Activated CD8-positive, alpha-beta memory T cell treated with anti-CD3 and anti-CD28 coated beads for 1 hour (primary cell): ENCODE measurements at places on chromosomes 3 and 15.

DNA sequence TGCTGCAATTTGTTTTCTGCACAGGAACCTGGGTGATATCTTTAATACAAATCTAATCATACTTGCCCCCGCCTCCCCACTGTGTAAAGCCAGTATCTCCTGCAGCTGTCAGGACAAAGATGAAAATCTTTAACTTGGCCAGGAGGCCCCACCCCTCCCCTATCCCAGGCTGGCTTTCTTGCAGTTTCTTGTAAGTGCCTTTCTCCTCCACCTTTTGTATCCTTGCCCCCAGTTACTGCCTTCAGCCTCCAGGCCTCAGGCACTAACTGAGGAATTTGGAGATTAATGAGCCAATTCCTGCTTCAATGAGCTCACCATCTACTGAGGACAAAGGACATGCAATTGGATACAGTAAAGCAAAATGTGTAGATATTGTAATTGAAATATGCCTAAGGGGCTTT is 6.5 kb downstream of the GCSAM start:
- no peak for DNase-seq

DNA sequence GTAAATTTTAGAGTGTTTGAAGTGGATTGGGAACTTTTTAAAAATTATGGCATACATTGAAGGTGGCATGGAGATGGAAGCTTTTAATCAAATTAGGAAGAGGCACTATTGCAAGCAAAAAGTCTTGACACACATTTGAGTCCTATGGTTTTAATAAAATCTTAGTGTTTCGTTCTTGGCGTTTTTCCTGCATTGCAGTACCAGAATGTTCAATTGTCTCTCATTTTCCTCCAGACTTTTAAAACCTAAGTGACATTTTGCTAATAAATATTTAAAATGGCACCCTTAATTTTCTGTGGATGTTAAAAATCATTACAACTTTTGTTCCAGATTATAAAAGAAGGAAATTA is 2.2 kb downstream of the TGFBR2 start:
- DNase-seq: no peak

GRCh38 chr15:58138106-58138505 is at the start of gene AQP9:
AQP9 (plus strand) TSS chr15:58138381; CDS start chr15:58138566, 185 bp downstream.
- DNase-seq: no peak

- no peak for DNase-seq
Observed at GRCh38 chr3:5254281-5255048, 67.0 kb downstream of the EDEM1 start.

- DNase-seq: no peak
Observed at GRCh38 chr3:56974247-56974930, 86.1 kb upstream of the SPATA12 start.

- no peak for DNase-seq
Observed at GRCh38 chr3:52532838-52533622, 627 bp downstream of the NT5DC2 start.

- no peak for DNase-seq
Observed at GRCh38 chr3:126667631-126668449, 12.9 kb upstream of the TXNRD3 start.

- DNase-seq: no peak
Observed at GRCh38 chr3:123724306-123724705, 139.5 kb upstream of the HACD2 start.

DNA sequence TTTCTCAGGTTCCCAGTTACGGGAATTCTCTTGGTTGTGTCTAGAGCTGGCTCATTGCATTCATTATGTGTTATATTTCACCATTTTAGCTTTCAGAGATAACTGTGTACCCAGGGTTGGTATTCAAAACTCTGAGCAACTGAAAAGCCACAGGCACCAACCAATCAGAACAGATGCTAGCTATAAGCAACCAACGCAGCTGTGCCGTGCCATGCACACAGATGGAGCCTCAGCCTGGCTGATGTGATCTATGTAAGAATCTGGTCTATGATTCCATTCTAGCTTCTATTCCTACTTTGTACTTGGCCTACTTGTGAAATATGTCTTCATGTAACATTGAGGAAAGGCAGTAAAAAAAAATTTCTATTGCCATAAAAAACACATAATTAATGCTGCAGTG is 95.0 kb upstream of the CCDC80 start:
- DNase-seq: no peak

- DNase-seq: no peak
Observed at GRCh38 chr3:130606336-130606735, 89.4 kb downstream of the COL6A6 start.

- no peak for DNase-seq
Observed at GRCh38 chr15:58535337-58535736, 103.5 kb downstream of the LIPC start.

- no peak for DNase-seq
Observed at GRCh38 chr3:119580067-119580760, 922 bp downstream of the ADPRH start.

GRCh38 chr15:60523056-60523455 is 44.1 kb upstream of the ICE2 start:
- DNase-seq: no peak

DNA sequence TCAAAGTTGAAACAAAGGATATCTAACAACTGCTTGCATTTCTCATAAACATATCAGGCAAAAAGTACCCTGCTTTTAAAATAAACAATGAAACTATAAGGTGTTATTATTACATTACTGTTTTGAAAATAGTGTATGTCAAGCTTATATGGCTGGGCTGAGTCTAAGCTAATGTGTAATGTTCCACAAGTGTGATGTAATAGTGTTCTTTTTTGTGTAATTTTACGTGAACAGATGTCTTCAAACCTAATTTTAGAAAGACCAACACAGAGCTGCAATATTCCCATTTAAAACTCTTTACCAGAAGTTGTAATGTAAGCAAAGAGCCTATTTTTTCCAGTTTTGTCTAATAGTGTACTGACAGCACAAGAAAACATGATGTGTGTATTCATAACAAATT is 34.0 kb downstream of the MINDY2 start:
- DNase-seq: no peak

DNA sequence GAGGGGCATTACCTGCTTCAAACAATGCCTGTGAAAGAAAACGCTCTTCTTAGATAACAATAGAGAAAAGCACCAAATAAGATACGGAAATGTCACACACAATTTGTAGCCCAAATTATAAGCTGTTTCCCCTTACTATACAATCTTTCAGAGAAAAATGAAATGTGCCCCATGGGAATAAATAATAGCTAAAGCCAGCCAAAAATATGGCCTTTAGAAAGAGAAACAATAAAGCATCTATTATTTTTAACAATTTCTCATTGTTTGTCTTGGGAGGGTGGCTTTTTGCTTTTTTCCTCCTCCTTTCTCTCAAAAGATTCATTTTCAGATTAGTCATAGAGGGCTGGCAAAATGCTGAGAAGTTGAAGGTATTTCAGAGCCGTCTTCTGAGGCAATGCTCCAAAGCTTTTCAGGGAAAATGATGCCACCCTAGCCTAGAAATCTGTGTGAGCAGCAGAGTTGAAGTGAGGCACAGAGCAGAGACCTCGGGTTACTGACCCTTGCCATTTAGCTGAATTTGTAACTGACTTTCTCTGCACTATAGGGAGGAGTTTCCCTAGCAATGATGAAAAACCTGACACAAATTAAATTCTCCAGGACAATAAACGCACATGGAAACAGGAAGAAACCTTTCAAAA is 86.3 kb upstream of the PRICKLE2 start:
- no peak for DNase-seq

DNA sequence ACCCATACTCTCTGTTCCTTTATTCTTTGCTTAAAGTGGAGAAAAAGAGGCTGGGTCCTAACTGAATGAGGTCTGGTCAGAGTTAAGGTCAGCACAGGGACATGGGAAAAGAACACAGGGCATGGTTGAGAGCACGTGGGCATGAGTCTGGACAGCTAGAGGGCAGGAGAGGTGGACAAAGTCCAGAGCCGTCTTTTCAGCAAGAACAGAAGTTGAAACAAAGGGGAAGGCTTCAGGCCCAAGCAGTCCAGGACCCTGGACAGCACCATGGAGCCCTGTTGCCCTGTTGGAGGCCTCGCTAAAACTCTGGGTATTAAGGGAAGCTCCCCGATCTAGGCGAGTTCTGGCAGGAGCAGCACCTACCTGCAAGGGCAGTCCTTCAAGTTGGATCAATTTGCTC is 50.7 kb downstream of the XYLB start:
- no peak for DNase-seq

- no peak for DNase-seq
Observed at GRCh38 chr15:62647843-62648505, 394.6 kb upstream of the TPM1 start.

- no peak for DNase-seq
Observed at GRCh38 chr15:40856746-40857145, 12.9 kb downstream of the SPINT1 start.

GRCh38 chr3:13623101-13623654 is 74.3 kb downstream of the FBLN2 start:
- DNase-seq: no peak

GRCh38 chr3:13452490-13453335 is 27.4 kb upstream of the HDAC11 start:
- peak; percentile 7 for DNase-seq

DNA sequence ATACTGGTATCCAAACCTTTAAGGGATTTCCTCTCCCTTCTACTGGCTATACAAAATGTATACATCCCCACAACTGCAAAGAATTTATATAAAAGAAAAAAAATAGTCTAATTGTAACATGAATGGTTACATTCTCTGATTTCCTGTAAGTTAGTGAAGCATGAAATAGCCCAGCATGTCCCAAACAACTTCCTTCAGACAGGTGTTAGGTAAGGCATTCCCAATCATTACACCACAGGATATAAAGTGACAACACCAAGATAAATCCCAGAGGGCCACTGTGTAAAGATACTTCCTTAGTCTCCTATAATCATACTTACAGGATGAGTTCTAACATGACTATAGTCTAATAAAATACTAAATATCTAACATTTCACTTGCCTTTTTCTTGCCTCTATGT is 7.6 kb downstream of the CMTM6 start:
- no peak for DNase-seq

GRCh38 chr3:151600783-151601182 is 132.9 kb upstream of the AADACL2 start:
- DNase-seq: no peak

GRCh38 chr15:72813345-72814004 is 29.9 kb upstream of the ADPGK start:
- no peak for DNase-seq

GRCh38 chr15:66298803-66299251 is 5.5 kb downstream of the DIS3L start:
- DNase-seq: no peak

DNA sequence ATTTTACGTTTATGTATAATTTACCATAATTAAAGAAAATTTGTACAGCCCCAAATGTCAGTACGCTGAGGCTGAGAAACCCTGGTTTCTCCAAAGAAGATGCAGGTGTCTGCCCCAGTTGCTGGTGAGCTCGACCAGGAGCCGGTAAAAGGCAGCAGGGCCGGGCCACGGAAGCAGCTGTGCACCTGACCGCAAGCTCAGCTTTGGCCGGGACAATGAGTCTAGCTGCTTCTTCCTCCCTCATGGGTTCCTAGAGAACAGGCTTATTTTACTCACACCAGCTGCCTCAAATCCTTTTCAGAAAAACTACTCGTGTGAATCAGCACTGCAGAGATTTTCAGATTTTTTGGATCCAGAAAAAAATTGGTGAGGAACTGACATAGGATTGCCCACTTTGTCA is 18.0 kb upstream of the ZXDC start:
- DNase-seq: no peak

DNA sequence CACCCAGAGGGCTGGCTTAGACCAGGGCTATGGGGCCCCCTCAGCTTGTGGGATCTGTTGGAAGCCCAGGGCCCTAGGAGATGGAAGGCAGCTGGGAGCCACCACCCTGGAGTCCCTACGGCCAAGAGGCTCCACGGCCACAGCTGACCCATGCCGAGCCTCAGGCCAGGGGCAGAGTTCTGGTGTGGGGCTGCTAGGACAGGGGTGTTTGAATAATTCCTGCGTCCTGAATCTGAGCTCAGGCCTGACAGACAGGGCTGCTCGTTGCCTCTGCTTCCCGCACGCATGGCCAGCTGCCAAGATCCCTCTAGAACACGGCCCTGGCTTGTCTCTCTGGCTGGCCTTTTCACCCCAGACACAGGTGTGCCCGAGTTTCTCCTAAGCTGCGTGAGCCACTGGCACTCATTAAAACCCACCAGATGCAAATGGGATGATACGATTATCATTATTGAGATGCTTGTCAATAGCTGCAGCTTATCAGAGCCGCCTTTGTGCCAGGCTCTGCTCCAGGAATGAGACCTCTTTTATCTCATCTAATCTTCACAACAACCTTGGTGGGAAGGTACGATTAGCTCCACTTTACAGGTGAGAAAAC is 70.2 kb downstream of the EFCAB12 start:
- DNase-seq: no peak

GRCh38 chr3:147189016-147189415 is 217.3 kb downstream of the ZIC4 start:
- no peak for DNase-seq

GRCh38 chr3:25854214-25854613 is 64.3 kb downstream of the OXSM start:
- DNase-seq: no peak

DNA sequence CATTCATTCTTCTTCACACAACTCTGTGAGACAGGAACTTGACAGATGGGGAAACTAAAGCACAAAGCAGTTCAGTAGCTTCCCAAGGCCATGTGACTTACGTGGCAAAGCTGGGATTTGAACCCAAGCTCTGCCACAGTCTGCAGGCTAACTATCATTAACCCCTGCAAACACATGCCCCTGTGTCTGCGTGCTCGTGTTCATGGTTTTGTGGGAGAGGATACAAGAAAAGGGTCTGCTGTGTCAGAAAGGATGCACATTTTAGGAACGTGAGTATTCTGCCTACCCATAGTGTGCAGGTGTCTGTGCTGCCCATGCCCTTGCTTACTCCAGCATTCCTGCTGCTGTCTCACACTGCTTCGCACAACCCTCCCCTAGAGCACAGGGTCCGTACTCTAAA is 137.0 kb downstream of the CHDH start:
- no peak for DNase-seq

DNA sequence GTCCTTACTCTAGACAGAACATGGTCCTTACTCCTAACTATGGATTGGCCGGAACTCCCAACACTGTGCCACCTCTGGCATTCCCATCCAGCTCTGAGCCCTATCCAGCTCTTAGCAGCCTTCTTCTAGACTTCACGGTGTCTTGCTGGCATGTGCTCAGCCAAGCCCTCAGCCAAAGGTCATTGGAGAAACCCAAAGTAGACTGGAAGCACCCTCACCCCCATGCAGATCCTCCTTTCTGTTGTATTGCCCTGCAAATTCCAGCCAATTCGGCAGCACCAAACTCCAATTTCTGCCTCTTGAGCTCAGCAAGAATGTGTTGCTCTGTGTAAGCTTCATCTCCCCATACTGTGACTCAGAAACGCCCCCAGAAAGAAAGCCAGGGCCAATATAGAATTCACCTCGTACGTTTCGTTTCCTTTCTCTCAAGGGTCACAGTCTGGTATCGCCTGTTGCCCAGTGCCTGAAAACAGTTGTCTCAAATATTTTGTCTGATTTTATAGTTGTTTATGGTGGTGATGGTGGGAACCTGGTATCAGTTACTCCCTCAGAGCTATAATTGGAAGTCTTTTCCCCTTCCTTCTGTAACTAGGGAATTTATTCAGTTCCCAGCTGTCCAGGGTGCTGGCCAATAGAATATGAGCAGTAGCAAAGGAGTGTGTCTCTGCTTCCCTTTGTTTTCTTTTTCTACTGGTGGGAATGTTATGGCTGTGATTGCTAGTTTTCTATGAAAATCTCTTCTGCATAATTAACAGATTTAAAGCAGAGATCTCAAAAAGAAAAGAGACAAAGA is 28.4 kb upstream of the EPHB3 start:
- DNase-seq: no peak
